Renal cortical epithelial cell (primary cell): ENCODE measurements at places on chromosomes 6 and 20. TPM values are rescaled to one million over a fixed set of nuclear protein-coding genes. Genes with fewer than 3 reads are reported as not detected.

GRCh38 chr20:23362392-23363256, 642 bp downstream of the GZF1 start:
- no peak for DNase-seq

DNA sequence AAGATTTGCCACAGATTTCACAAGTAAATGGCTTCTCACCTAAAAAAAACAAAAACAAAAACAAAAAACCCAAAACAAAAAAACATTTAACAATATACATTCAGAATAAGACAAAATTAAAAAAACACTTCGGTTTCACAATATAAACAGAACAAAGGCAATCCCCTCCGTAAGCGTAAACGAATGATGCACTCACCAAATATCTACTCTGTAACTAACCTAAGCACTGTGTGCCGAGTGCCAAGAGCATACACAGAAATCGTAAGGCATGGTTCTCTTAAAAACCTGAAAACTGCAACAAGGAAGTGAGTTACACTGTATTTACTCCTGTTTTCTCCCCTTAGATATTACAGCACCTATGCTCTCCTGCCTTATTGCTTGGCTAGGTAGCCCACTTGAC, 12.1 kb upstream of the MICAL1 start:
- DNase-seq = no peak

DNA sequence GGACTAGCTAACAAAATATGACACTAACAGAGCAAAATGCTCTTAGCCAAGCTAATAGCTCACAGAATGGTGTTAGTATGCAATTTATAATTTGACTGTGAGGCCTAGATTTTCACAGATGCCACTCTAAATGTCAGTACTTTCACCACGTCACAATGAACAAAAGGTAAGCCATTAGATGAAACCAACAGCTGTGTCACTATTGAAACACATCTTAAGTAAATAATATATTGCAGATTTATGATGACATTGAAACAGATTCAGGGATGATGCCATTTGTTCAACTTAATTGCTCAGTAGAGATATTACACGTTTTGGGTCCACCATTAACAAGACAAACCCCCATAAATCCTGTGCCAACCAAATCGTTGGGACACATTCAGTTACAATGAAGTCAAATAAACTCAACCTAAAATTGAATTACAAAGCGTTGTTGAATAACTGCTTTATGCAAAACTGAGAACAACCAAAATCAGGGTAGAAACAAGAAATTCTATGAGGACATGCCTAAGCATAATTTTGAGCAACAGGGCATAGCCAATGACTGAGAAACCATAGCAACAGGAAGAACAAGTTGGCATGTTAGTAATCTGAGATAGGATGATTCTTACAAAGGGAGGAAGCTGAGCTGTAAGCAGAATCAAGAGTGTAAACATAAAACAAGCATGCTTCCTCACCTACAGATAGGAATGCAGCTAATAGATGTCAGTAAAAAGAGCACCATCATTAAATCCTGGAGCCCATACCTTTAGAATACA, 85.6 kb upstream of the KHDRBS2 start:
- DNase-seq = no peak

DNA sequence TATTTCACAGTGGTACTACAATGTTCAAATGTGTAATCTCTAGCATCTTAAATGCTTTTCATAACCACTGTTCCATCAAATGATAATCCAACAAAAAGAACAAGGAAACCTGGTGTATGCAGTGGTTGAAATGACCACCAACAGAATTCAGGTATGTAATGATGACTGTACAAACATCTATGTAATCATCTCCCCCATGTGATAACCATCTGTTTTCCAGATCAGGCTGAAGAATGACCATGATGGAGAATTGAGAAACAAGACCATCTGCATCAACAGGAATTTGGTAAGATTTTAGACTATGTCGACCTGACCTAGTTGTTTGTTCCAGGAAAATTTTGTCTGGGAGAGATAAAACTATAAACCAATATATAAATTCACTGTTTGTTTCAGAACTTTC, 81.3 kb upstream of the ASCC3 start:
- no peak for DNase-seq

The TMEM14B gene
- total RNA-seq = 85.8 and 191 TPM in 2 replicates

The ZC2HC1B gene
- not detected in 2 replicates for total RNA-seq

The PDE10A gene
- total RNA-seq = 27.3 and 52.1 TPM in 2 replicates

The TBC1D7 gene
- 18.2 and 18.4 TPM in 2 replicates for total RNA-seq

The PSMF1 gene
- total RNA-seq = 41.7 and 68.4 TPM in 2 replicates
